Keratinocyte (primary cell): ENCODE measurements at places on chromosomes 16 and 17.

DNA sequence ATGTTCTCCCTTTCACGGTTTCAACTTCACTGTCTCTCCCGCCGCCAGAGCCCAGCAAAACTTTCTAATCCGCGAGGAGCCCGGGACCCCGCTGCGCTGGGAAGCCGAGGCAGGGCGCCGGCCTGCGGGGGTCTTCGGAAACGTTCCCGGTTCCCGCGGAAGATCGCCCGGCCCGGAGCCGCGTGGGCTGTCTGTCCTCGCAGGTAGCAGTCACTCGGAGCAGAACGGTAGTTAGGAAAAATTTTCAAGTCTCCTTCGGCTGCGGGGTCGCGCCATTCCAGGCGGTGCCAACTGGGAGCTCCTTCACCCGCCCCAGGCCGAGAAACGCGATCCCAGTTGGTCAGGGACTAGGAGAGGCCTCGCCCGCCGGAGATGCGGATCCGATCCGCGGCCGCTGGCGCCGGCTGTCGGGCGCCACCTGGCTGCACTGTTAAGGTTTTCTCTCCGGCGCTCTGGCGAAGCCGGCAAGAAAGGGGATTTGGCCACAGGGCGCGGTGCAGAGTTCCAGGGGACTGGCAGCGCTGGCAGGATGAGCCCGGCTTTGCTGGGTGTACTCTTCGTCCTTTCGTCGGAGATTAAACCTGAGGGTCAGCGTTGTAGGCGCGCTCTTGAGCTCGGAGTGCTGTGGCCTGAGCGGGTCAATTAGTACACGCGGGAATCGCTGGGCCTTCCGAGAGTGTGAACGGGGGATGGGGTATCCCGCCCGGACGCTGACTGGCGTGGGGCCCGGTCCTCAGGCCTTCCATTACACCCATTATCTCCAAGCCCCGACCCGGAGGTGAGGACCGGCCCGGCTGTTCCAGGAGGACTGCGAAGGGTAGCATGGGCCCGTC, 135.4 kb downstream of the KCNJ12 start:
- DNase-seq = peak; percentile 5

GRCh38 chr16:58034774-58035173, 9.2 kb downstream of the MMP15 start:
- no peak for DNase-seq

GRCh38 chr16:59632276-59632855, 898.2 kb upstream of the GOT2 start:
- no peak for DNase-seq

DNA sequence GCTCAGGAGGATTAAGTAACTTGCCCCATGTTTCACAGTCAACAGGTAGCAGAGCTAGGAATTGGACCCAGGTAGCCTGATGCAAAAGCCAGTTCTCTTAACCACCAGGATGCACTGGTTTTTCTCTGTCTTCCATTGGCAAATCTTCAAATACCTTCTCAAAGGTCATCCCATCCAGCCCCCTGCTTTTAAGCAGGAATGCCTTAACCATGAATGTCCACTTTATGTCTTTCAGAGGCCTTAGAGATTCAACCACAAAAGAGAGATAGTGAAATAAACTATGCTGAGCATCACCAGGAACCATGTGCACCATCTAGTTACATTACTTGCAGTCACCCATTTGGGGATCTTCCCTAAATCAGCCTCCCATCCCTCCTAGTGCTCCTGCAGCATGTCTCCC, 94.3 kb downstream of the C17orf67 start:
- no peak for DNase-seq

GRCh38 chr17:68391561-68392268, 65.6 kb downstream of the WIPI1 start:
- no peak for DNase-seq

GRCh38 chr17:82661717-82662683, 13.8 kb upstream of the WDR45B start:
- DNase-seq = no peak

DNA sequence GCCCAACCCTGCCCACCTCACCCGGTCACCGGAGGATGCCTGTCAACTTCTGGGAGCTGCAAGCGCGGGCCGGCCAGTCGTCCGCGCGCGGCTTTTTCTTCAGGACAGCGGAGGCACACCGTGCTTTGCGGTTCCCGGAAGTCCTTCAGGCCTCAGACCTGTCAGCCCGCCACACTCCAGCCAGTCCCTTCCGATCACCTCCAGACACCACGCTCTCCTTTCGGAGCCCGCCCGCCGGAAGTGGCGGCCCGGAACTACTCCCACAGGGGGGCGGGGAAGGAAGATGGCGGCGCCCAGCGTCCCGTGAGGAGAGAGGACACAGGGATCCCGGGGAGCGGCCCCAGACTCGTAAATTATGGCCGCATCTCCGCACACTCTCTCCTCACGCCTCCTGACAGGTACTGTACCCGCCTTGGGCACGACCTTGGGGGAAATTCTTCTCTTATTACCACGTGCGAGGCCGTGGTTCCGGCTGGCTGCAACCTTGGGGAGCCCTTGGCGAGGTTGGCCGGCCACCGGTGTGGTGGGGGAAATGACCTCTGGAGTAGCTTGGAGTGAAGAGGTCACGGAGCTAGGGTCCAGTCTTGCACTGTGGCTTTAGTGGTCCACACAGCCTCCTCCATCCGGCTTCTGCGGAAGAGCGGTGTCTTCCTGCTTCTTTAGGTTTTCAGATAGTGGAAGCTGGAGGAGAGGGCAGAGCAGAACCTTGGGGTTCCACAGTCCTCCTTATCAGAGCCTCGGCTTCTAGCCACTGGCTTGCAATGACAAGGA, at the start of gene COX10:
TSS of gene COX10 (plus strand) at position 254 of the 771 bp plus-strand sequence. CDS start at position 356, 102 bp downstream.
- peak; percentile 36 for DNase-seq

DNA sequence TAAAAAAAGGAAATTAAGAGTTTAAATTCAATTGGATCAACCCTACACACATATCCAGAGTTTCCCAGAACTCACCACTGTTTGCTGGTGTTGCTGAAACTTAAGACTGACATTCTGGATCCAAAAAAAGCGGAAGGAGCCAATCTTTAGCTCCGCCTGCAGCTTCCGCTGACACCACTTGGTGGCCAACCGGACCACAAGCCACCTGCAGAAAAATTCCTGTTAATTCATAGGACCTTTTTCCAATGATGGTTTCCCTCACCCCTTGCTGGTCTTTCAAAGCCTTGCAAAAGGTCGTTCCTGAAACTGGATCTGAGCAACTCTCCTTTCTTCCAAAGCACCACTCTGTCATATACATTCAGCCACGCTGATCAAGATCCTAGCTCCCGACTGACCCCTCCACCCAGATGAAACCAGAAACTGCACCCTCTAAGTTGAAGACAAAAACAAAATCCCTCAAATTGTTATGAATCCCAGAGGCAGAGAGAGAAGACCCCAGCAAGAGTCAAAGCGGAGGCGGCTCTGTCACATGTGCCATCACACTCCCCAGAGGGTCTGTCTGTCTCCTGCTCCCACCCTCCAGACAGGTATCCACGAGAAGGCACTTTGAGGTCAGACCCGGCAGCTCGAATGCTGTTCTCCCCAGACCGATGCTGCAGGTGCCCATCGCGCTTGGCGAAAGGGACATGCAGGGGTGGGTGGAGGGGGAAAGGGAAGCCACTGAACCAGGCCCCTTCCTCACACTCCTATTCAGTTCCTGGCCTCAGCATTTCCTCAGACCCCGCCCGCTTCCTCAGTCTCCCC, 773 bp downstream of the BLTP2 start:
- no peak for DNase-seq

DNA sequence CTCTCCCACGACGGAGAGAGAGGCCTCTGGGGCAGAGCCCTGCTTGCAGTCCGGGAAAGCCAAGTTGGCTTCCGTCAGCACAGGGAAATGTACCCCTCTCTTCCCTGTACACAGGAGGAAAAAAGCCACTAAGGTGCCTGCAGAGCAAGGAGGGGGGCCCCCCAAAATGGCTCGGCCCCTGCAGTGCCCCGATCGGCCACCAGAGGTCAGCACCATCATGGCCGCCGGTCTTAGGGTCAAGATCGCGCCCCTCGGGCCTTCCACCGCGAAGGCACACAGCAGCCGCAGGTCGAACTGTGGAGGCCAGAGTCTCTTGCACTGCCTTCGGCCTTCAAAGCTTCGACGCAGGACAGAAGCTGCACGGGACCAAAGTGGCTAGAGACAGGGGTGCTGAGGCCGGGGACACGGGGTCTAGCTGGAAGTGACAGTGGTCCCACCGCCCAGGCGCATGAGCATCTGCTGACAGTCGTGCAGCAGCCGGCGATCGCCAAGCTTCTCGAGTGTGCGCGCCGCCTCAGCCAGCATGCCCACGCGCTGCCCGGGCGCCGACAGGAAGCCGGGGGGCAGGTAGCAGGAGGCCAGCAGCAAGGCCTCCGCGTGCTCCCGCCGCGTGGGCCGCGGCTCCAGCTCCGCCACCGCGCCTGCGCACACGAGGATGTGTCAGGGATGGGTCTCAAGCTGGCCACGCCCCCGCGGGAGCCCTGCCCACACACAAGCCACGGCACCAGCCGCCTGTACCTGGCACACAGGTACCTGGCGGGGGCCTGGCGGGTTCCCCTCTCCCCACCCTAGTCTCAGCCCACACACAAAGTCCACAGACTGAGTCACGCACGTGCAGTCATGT, 24.4 kb downstream of the SREBF1 start:
- DNase-seq = no peak

GRCh38 chr17:17737961-17738894, 57.0 kb downstream of the RAI1 start:
- no peak for DNase-seq

DNA sequence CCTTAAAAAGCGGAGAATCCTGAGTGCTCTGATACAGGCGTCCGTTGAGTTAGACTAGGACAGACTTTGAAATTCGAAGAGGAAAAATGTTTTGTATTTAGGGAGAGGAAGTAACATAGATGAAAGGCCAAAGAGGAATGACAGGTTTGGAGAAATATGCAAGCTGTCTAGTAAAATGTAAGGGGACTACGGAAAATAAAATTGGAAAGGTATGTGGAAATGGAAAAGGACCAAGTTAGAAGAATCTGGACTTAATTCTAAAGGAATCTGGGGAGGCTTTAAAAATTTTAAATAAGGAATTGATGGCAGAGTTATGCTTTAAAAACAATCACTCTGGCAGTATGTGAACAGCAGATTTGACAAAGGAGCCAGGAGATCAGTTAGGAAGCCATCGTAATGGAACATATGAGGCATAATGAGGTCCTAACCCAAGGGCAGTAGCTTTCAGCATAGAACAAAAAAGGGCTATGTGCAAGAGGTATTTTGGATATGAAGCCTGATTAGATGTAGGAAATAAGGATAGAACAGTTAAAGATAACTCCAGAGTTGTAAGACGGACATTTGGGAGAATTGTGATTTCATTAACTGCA, 38.3 kb downstream of the CYB561 start:
- DNase-seq = no peak

- DNase-seq = no peak
Measured at GRCh38 chr16:87438611-87438985, 46.5 kb downstream of the MAP1LC3B start.

DNA sequence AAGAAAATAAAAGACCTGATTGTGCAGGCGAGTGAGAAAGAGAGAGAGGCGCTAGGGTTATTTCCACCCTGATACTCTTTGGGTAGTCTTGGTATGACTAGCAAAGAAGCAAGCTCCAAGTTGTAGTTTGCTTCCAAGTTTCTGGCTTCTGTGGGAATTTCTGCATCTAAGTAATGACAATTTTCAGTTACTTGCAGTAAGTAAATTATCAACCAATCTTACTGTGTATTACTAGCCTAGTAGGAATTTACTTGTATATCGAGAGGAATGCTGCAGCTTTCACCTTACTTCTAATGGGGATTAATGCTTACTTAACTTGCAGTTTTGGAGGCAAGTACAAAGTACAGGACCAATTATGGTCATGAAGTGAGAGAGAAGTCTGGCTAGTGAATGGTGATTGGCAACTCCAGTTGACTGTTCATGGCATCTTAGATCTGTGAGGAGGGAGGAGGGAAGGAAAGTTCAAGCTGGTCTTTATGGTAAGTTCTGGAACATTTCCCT, 31.9 kb downstream of the TENT4B start:
- DNase-seq = no peak

GRCh38 chr17:38508954-38509771, 80.9 kb downstream of the ARHGAP23 start:
- peak; percentile 91 for DNase-seq

DNA sequence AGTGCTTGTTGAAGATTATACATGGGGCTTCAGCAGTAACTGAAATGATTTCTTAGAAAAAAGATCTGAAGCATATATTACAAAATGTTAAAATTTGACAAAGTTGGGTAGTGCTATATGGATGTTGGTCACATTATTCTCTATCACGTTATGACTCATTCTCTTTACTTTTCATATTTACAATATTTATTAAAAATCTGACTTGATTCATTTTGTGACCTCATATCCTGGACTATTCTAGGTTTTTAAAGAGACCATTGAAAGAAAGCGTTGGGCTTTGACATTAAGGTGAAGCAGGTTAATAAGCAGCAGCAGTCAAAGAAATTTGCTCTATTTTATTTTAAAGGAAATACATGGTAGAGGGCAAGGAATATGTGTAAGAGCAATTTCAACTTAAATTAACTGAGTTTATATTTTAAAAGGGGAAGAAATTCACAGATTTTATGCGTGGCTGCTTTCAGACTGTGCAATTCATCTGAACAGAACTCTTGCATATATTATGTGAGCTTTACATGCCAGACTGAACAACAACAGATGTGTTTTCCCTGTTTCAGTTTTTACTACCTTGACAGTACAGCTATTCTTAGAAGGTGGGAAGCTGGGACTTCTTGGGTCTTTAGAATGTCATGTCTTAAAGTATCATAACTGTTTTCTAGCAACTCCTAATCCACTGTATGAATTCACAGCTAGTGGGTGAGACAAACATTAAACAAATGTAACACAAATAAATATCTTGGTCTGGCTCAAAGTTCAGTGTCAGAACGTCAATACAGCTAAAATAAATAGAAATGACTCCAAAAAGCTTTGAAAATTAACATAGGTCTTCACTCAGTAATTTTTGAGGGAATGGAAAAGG, 10.4 kb upstream of the FAM20A start:
- no peak for DNase-seq

- DNase-seq = no peak
Measured at GRCh38 chr16:24018485-24018884, 182.7 kb downstream of the PRKCB start.

- no peak for DNase-seq
Measured at GRCh38 chr17:39951924-39952679, 10.7 kb upstream of the GSDMA start.

DNA sequence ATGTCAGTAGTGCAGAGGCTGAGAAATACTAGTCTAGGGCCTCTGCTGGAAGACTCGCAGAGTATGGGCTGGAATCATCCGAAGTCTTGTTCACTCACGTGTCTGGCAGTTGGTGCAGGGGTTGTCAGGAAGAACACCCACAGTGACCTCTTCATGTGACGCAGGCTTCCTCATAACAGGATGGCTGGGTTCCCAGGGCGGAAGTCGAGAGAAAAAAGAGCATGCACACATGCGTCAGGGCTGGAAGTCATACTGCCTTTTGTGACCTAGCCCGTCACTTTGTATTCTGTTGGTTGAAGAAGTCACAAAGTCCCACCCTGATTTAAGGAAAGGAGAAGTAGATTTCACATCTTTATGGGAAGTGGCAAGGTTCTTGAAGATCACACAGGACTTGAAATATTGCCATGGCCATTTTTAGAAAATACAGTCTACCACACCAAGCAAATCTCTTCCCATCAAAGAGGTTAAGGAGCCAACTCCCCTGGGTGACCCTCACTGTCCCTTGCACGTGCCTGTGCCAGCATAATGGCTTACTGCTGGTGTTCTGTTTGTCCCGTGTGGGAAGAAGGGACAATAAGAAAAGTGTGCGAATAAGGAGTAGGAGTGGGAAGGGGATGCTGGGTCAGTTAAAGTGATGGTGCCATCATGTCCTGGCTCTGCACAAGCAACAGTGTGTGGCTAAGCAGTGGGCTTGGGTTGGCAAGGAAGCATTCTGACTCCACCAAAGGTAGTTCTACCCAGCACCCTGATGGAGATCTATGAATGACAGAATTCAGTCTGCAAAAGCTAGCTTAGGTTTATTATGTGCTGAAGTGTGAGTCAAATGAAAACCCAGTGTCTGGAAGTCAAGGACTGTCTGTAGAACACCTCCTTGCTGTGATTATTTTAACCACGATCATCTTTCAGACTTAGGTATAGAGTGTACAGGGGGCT, 28.1 kb downstream of the HEATR3 start:
- no peak for DNase-seq
